ENCODE measurements at places on chromosomes 13 and 19.

DNA sequence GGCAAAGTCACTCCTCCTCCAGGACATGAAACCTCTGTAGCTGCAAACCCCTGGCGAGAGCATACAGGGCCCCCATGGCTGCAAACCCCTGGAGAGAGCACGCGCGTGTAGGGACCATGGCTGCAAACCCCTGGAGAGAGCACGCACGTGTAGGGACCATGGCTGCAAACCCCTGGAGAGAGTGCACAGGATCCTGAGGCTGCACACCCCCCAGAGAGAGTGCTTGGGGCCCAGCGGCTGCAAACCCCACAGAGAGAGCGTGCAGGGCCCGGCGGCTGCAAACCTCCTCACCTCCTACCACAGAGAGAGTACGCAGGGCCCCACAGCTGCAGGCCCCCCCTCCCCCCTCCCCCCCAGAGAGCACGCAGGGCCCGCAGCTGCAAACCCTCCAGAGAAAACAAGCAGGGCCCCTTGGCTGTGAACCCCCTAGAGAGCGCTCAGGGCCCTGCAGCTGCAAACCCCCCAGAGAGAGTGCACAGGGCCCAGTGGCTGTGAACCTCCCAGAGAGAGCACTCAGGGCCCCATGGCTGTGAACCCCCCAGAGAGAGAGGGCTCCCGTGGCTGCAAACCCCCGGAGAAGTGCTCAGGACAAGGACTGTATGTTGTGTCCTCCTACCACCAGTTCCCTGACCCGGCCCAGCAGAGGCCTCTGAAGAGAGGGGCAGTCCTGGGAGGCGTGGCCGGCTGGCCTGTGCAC lies 7.3 kb downstream of the ADPRHL1 start:
- DNase-seq, result no peak

- no peak for DNase-seq
These were observed 239.2 kb upstream of the MIR17HG start for GRCh38 chr13:91108315-91108714.

DNA sequence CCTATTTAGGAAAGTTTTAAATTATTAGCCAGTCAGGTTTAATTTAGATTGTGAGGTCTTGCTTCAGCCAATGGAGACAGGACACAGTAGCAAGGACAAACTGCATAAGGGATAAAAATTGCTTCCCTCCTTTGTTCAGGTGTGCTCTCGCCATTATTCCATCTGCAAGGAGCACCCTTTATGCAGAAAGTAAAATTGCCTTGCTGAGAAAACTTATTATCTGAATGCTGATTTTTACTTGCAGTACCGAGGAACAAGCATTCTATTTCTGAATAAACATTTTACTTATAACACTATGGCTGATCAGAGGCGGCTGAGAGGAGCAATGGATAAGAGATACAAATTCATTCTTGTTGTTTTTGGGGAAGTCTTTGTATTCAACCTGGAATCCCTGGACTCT lies 8.0 kb downstream of the CYP4F22 start:
- DNase-seq, result no peak

DNA sequence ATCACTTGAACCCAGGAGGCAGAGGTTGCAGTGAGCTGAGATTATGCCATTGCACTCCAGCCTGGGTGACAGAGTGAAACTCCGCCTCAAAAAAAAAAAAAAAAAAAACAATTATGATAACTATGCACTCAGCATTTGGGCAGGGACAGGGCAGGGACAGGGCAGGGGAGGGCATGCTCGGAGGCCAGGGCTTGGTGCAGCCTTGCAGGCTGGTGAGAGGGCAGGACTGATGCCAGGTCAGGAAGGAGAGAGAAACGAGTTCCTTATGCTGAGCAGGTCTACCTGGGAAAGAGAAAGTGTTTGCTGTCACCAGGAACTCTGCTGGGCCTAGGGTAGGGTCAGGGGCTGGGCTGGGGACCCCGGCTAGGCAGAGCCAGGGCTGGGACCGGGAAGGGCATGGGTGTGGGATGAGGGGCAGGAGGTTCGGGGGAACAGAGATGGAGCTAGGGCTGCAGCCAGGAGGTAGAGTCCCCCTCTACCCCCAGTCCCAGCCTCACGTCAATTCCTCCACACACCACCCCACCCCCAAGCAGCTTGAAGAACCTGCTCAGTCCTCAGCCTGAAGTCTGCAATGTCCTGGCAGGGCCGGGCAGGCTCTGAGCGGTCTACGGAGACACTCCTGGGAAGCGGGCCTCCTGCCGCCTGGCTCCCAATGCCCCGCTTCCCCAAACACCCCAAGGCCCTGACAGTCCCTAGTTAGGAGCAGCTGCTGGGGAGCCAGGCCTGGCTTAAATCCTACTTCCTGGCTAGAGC lies 2.8 kb downstream of the FXYD3 start:
- no peak for DNase-seq

DNA sequence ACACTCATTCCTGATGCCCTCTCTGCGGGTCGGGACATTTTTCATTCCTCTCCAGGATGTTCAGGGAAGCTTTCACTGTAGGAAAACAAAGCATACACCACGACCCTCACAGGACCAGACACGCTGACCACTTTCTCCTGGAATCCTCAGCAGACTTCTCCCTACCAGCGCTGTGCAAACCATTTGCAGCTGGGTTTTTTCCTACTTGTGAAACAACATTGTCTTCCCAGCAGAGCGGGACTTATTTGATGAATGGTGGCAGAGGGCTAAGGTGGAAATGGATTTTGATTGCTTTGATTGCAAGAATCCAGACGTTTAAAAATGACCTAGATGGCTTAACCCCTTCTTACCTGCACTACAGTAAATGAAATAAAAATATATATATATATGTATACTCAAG lies 265.9 kb downstream of the TBC1D4 start:
- DNase-seq, result no peak

DNA sequence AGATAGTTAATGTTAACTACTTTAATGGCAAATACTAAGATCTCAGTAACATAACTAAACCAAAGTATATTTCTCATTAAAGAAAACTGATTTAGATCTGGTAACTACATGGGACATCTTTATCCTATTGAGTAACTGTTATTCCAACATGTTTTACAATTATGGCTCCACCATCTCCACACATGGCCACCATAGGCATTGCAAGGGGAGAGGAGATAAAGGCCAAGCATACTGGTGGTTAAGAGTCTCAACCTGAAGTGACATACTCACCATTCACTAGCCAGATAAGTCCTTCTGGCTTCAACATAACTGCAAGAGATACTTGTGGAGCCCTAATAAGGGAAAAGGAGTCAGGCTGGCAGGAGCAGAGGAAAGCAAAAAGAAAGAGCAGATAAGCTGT lies 1586.4 kb upstream of the SPRY2 start:
- DNase-seq, result no peak

- DNase-seq, result no peak
These were observed 15.9 kb upstream of the S1PR4 start for GRCh38 chr19:3162418-3163229.

GRCh38 chr13:110519506-110519905 lies 42.0 kb downstream of the RAB20 start:
- no peak for DNase-seq

DNA sequence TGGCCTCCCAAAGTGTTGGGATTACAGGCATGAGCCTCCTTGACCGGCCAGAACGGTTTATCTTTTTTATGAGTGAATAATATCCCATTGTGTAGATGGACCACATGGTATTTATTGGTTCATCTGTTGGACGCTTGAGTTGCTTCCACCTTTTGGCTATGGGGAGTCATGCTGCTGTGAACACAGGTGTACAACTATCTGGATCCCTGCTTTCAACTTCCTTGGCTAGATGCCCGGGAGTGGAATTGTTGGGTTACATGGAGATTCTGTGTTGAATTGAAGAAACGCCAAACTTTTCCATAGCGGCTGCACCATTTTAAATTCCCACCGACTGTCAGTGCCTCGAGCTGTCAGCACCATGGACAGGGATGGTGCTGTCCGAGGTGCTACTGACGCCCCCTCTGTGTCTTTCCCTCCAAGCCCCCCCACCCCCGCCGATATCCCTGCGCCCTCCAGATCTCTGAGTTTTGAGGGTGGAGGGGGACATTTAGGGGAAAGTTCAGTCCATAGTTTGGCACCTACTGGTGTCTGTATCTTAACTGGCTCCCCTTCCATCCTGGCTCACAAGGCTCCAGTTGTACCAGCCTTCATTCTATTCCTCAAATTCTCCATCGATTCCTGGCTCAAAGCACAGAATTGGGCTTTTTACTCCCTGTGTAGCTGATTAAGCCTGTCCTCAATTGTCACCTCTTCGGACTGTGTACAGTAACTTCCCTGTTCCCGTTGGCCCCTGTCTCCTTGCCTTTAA lies 27.3 kb downstream of the PNPLA6 start:
- no peak for DNase-seq

Data from stimulated activated CD4-positive, alpha-beta T cell treated with anti-CD3 and anti-CD28 coated beads, Interleukin-4, amount 100 ng/mL, for 24 hours (primary cell).